ENCODE measurements at places on chromosomes 16 and 17. TPM values are rescaled to one million over a fixed set of nuclear protein-coding genes. Genes with fewer than 3 reads are reported as not detected.

GRCh38 chr17:46212634-46213435 lies 19.6 kb upstream of the KANSL1 start:
- H3K4me3 ChIP-seq: no peak overlapping the region
- H3K36me3 ChIP-seq: no peaks in the 10 kb centered on the region
- DNase-seq: peak; percentile 73
- no peak overlapping the region for H3K27ac ChIP-seq

DNA sequence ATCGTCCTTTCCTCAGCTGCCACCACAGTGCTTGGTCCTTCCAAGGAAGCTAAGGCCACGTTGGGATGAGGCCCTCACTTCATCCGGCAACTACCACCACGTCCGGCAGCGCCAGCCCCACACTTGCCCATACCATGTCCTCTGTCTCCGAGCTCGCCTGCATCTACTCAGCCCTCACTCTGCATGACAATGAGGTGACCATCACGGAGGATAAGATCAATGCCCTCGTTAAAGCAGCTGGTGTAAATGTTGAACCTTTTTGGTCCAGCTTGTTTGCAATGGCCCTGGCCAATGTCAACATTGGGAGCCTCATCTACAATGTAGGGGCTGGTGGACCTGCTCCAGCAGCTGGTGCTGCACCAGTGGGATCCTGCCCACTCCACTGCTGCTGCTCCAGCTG lies 44.9 kb downstream of the TTC19 start:
- no peak overlapping the region for H3K4me3 ChIP-seq
- no peaks in the 10 kb centered on the region for H3K27me3 ChIP-seq
- H3K4me1 ChIP-seq: no peaks in the 10 kb centered on the region

Gene KRTAP1-1
- 1.4 TPM for total RNA-seq

DNA sequence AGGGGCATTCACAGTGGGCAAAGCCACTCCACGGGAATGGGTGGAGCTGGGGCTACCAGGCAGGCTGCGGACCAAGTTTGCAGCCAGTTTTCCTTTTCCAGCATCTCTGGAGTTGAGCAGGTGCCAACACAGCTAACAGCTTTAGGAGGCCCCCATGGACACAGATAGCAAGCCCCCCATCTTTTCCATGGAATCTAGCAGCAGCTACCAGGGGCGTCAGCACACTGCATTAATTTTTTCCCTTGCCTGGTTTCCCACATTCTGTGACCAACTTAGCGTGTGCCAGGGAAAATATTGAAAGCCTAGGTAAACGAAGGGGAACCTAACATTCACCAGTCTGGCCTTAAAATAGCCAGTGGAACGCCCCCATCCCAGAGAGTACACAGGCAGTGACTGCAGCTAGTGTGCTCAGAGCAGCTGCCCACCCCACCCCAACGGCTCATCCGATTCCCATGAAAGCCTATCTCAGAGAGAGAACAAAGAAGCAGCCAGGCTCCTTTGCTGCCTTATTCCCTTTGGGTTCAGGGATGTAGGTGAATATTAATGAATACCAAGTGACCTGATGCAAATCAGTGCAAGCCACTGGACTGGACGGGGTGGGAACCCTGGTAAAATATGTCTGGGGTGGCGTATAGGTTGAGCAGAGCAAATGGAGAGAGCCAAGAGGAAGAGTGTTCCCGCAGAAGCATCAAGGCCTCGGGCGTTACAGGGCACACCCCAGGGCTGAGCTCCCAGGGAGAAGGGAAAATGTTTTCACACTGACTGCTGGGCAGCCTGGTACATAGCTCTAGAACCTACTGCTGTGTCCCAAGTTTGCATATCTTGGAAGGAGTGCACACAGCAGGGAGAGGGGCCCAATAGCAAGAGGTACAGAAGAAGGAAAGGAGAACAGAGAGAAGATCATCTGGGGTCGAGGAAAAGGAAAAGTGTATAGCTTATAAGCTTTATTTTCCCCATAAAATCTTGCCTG lies 73.9 kb upstream of the SOX9 start:
- H3K36me3 ChIP-seq: no peaks in the 10 kb centered on the region
- no peaks in the 10 kb centered on the region for H3K4me1 ChIP-seq
- no peak overlapping the region for H3K4me3 ChIP-seq
- H3K27ac ChIP-seq: no peak overlapping the region
- no peak for DNase-seq
- H3K27me3 ChIP-seq: no peaks in the 10 kb centered on the region

DNA sequence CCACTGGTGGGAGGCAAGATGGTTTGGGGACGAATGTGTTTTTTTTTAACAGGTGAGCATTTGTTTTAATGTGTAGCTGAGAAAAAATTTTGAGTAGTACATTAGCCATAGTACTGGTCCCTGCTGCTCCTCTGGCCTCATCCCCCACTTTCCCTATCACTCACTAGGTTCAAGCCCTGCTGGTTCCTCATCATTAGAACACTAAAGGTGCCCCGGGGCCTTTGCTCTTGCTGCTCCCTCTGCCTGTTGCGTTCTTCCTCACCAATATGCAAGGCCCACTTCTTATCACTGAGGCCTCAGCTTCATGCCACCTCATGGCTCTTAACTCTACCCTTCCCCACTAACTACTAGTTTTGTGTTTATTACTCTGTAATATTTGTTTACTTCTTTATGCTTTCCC lies 74.5 kb downstream of the GNAO1 start:
- H3K36me3 ChIP-seq: no peaks in the 10 kb centered on the region
- no peaks in the 10 kb centered on the region for H3K27me3 ChIP-seq
- no peak overlapping the region for H3K4me3 ChIP-seq

GRCh38 chr17:73414171-73414955 lies 102.6 kb upstream of the CDC42EP4 start:
- no peak for DNase-seq
- H3K27me3 ChIP-seq: no peaks in the 10 kb centered on the region
- no peaks in the 10 kb centered on the region for H3K36me3 ChIP-seq
- no peaks in the 10 kb centered on the region for H3K4me1 ChIP-seq

Gene TSPOAP1
- 26.5 TPM for total RNA-seq

DNA sequence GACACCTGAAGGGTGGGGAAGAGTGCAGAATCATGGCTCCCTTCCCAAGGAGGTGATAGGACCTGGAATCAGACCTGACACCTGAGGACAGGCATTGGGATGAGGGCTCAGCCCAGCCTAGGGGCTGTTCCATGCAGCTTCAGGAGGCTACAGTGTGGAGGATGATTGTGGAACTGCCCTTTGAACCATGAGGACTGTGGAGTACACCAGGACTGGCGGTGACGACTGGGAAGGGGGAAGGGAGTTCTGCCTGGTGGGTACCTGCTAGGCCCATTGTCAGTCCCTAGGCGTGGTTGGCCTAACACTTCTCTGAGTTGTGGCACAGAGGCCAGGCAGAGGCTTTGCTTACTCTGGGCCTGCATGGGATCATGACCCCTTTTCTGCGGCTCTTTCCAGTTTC lies 76.1 kb downstream of the MPRIP start:
- peaks cover 7% of the 10 kb centered on the region for H3K4me1 ChIP-seq
- no peak for DNase-seq
- H3K27me3 ChIP-seq: no peaks in the 10 kb centered on the region

GRCh38 chr17:74981318-74981978 lies 6.0 kb upstream of the CDR2L start:
- no peaks in the 10 kb centered on the region for H3K36me3 ChIP-seq
- peak overlapping the region; percentile 57 for H3K4me3 ChIP-seq
- no peaks in the 10 kb centered on the region for H3K27me3 ChIP-seq
- DNase-seq: no peak
- H3K27ac ChIP-seq: peak overlapping the region; percentile 84

Gene GSDMA
- total RNA-seq: not detected

DNA sequence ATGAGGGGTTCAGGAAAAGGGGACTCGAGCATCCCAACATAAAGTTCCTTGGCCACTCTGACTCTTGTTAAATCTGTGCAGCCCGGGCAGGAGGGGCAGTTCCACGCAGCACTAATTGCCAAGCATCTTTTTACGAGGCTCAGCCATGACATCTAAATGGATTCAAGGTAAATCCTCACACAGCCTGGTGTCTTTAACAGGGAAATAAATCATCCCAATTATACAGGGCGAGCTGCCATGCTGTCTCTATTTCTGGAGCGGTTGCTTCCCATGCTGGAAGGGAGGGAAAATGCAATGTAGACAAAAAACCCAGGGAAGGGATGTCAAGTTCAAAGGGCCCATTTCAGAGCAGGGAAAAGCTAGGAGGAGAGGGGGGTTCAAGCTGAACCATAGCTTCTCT lies 110.0 kb downstream of the GAS7 start:
- DNase-seq: no peak
- H3K4me1 ChIP-seq: no peaks in the 10 kb centered on the region
- H3K4me3 ChIP-seq: no peak overlapping the region
- no peaks in the 10 kb centered on the region for H3K36me3 ChIP-seq

GRCh38 chr17:57418463-57419246 lies 162.3 kb downstream of the MSI2 start:
- H3K27ac ChIP-seq: no peak overlapping the region
- H3K36me3 ChIP-seq: no peaks in the 10 kb centered on the region
- no peaks in the 10 kb centered on the region for H3K27me3 ChIP-seq

Gene PIRT
- total RNA-seq: 1.2 TPM

DNA sequence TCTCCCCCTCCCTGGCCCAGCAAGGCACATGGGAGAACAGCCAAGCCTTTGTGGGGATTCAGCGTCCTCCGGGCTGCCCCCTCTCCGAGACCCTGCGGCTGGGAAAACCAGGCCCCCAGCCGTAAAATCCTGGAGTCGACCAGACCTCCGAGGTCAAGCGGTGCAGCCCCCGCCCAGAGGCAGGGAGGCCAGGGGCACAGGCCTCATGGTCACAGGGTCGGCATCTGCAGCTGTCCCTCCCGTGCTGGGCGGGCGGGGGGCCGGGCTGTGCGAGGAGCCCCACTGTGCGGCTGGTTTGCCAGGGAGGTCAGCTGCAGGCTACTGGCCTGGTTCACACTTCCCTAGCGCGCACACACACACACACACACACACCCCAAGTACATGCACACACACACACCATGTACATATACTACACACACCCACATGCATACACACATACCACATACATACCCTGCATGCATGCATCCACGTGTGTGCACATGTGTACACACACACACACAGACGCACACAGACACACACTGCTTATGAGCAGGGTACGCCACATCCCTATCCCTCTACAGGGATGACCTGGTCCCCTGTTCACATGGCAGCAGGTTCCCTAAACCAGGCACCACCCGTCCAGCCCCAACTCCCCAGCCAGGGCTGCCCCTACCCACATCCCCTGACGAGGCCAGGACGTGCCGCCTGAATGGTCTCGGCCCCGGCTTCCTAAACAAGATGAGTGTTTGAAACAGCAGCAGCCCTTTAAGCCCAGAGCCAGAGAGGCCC lies 108.9 kb upstream of the CIBAR2 start:
- no peak overlapping the region for H3K27ac ChIP-seq
- peaks cover 7% of the 10 kb centered on the region for H3K4me1 ChIP-seq
- DNase-seq: no peak
- no peaks in the 10 kb centered on the region for H3K27me3 ChIP-seq

Gene LDHD
- 26.6 TPM for total RNA-seq

DNA sequence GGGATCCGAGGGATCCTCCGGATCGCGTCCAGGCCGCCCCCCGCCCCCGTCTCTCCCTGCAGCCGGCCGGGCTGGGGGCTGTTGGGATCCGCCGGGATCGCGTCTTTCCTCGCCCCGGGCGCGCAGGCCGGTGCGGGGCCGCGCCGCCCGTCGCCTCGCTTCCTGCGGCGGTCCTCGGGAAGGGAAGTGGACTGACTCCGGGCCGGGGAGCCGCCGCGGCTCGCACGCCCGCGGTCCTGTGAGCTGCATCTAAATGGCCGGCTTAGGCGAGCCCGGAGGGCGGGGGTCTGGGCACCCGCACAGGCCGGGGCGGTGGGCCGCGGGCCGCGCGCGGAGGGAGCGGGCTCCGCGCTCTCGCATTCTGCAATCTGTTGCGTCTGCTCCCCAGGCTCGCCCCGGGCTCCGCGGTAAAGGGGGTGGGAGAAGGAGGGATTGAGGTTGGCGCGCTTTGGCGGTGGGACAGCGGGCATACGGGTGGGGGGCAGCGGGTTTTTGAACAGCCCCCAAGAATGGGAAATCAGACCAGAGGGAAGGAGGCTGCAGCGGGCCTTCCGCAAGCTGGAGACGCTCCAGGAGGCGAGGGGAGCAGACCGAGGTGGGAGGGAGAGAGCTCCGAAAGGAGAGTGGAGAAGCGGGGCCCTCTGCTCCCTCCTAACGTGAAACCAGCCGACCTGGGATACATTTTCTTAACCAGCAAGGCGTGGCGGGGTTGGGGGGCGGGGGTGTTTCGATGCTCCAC lies 2.2 kb downstream of the TMEM132E start:
- peak overlapping the region; percentile 44 for H3K4me3 ChIP-seq
- H3K36me3 ChIP-seq: no peaks in the 10 kb centered on the region
- DNase-seq: no peak
- no peak overlapping the region for H3K27ac ChIP-seq
- H3K4me1 ChIP-seq: peaks cover 22% of the 10 kb centered on the region

Gene SLC5A2
- 0.55 TPM for total RNA-seq

GRCh38 chr17:80838311-80839025 lies 153.2 kb upstream of the CHMP6 start:
- no peak for DNase-seq
- no peak overlapping the region for H3K27ac ChIP-seq
- H3K27me3 ChIP-seq: no peaks in the 10 kb centered on the region
- no peaks in the 10 kb centered on the region for H3K36me3 ChIP-seq
- no peaks in the 10 kb centered on the region for H3K4me1 ChIP-seq
- no peak overlapping the region for H3K4me3 ChIP-seq

GRCh38 chr17:13874817-13875216 lies 194.5 kb upstream of the COX10 start:
- no peaks in the 10 kb centered on the region for H3K4me1 ChIP-seq
- no peak for DNase-seq
- H3K27ac ChIP-seq: no peak overlapping the region
- H3K27me3 ChIP-seq: no peaks in the 10 kb centered on the region
- H3K4me3 ChIP-seq: no peak overlapping the region
- H3K36me3 ChIP-seq: no peaks in the 10 kb centered on the region

DNA sequence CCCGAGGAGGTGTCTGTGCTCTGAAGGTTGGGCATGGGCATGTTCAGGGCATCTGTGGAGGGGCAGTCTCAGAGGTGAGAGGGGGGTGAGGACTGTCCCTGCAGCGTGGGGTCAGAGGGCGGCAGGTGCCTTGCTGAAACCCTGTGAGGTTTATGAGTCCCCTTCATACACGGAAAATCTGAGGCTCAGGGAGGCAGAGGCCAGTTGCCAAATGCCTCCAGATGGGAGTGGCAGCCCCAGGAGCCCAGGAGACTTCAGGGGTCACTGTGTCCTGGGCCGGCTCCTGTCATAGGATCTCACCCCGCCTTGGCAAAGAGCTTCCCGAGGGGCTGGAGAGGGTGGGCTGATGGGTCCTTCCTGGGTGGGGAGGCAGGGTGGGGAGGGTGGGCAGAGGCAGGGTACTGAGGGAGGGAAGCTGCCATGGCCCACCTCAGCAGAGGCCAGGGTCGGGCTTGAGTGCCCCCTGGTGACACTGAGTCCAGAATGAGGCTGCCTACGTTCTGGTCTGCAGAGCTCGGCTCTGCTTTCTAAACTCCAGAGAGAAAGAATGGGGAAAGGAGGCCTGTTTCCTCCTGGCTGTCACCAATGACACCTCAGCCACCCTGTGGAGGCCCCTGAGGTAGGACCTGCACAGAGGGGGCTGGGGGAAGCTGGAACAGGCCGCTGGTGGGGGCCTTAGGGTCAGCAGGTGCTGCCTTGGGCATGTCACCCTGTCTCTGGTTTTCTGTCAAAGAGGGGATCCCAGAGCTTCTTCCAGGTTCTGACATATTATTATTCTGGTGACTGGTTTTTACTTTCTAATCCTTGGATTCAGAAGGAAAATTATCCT lies 1.1 kb downstream of the LGALS9 start:
- no peaks in the 10 kb centered on the region for H3K4me1 ChIP-seq
- H3K27ac ChIP-seq: no peak overlapping the region
- no peaks in the 10 kb centered on the region for H3K27me3 ChIP-seq
- no peak for DNase-seq
- no peak overlapping the region for H3K4me3 ChIP-seq

GRCh38 chr16:86571530-86571915 lies 4.9 kb downstream of the FOXC2 start:
- H3K36me3 ChIP-seq: no peaks in the 10 kb centered on the region
- H3K4me1 ChIP-seq: no peaks in the 10 kb centered on the region
- peaks cover 41% of the 10 kb centered on the region for H3K27me3 ChIP-seq
- no peak for DNase-seq
- no peak overlapping the region for H3K4me3 ChIP-seq

Data from prostate gland (tissue), 2 donors.